ENCODE measurements at places on chromosomes 6 and 20.
A peak's percentile ranks its signal among the peaks of the same experiment; 100 is the strongest.

DNA sequence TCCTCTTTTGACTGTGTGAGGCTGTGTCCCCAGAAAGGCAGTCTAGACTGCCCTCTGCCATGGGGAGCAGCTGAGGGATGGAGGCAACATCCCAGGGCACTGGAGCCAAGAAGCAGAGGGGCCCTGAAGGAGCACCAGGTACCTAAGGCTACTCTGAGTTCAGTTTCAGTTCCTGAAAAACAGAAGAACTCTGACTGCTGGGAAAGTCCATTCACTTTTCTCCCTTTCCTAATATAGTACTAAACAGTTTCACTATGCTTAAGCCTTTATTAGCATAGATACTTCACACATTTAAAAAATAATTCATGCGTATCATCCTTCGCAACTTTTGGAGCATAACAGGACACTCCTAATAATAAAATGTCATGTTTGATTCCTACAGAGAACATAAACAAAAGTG lies 130.0 kb downstream of the FOXC1 start:
- DNase-seq: no peak

GRCh38 chr20:35839904-35840303 lies 68.1 kb downstream of the PHF20 start:
- no peak for DNase-seq

DNA sequence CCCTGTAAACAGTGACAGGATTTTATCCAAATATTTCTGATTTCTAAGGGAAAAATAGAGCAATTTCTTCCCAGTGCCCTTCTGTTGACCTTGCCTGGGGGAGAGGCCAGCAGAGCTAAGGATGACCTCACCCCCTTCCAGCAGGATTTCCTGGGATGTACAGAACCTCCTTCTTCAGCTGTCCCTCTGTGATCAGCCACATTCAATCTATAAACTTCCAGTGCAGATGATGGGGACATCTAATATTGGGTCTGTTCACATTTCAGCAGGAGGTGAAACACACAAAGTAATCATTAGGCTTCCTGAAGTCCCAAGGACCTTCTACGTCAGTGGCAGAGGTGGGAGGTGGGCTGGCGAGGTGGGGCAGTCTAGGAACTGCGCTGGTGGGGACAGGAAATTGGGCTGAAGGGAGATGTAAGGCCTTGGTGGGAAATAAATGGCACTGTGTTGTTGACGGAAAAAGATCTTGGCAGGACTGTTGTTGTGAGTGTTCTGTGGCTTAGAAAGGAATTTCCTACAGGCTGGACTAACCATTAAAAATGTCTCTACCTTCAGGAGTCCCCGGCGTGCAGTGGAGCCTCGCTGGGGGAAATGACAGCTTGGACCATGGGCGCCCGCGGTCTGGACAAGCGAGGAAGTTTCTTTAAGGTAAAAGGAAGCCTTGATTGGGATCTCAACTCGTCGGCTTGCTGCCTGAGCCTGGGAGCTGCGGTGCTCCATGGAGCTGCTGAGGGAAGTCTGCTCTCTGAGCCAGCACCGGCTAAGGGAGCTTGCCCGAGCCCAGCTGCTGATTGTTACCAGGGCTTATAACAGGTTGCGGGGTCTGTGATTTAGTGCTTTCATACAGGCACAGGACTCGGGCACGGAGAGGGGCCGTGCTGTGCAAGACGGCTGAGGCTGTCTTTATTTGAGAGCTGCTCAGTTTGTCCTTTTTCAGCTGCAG lies 127.9 kb upstream of the NAA20 start:
- DNase-seq: no peak

DNA sequence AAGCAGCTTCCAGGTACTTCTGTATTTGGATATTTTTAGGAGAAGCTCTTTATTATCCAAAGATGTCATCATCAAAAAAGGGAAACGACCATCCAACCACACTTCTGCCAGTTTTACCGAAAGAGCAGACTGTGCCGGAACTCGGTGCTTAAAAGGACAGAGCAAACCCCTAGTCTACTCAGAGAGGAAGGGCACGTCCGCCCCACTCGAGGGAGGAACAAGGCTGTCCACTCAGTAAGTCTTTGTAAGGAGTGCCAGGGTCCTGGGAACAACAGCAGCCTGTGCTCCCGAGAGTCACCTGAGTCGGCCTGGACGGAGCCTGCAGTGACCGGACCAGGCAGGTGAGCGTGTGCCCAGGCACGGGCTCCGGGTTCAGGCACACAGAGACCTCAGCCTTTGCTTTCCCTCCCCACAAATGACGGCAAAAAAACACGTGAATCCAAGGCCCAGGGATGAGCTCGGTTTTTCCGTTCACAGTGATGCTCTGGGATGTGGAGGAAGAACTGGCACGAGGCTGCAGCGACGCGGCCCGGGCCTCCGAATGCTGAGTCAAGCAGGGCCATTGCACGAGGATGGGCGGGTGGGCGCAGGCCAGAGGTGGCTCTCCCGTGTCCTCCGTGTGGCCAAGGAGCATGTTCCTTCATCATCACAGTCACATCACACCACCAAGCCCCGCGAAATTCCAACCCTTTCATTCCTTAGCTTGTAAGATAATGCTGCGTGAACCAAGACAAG lies 17.4 kb upstream of the SLCO4A1 start:
- no peak for DNase-seq

DNA sequence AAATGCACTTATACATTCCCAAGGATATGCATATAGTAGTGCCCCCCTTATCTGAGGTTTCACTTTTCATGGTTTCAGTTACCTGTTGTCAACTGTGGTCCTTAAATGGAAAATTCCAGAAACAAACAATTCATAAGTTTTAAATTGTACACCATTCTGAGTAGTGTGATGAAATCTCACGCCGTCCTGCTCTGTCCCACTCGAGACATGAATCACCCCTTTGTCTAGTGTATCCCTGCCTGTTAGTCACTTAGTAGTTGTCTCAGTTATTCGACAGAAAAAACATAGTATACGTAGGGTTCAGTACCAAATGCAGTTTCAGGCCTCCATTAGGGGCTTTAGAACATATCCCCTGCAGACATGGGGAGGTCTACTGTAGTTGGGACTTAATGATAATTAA lies 57.0 kb downstream of the MAP1LC3A start:
- no peak for DNase-seq

DNA sequence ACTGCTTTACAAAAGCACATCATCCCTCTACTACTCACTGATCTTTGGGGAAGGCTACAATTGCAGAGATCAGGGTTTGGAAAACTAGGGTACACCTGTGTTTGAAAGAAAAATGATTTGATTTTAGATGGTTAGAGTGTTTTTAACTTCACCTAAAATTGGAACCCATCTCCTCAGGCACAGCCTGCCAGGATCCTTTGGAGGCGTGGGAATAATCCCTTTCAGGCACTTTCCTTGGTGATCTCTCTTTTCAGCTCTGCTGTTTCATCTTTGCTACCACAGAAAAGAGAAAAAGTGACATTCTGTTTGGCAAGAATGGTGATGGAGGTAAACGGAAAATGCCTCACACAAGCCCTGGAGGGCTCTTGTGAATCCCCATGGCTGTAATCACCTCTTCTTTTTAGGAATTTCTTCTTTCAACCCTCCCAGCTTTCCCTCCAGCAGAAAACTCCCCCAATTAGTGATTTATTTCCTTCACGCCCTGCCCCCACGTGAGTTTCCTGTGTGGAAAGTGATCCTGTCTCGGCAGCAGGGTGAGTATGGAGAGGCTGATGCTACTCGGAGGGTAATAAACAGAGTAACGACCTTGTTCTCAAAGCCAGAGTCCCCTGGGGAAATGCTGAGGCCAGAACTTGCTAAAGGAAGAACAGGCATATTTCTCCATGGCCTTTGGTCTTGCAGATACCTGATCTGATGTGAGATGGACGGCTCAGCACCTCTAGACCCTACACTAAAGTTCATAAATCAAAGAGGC lies 9.2 kb downstream of the KCNG1 start:
- DNase-seq: no peak

DNA sequence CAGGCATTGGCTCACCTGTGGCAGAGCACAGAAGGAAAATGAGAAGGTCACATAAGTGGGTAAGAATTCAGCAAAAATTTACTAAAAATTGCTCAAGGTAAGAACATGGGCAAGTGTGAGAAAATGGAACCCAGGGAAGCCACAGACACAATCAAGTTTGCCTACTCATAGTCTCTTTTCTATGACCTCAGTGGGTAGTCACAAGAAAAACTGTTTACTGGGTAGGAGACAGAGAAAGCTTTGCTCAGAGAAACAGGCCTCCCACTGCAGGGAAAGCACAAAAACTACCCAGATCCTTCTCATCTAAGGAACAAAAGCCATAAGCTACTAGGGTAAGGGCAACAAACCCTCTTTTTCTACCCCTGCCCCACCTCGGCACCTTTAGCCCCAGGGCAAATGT lies 35.2 kb downstream of the FAM184A start:
- no peak for DNase-seq

- peak; percentile 9 for DNase-seq
Observed at GRCh38 chr6:137291441-137291840, 72.3 kb upstream of the IFNGR1 start.

- DNase-seq: no peak
Observed at GRCh38 chr20:62433658-62434497, 6.5 kb upstream of the RBBP8NL start.

GRCh38 chr6:158468666-158469065 lies 91.2 kb upstream of the TMEM181 start:
- no peak for DNase-seq

GRCh38 chr6:141726248-141726647 lies 406.5 kb upstream of the GJE1 start:
- DNase-seq: no peak

- no peak for DNase-seq
Observed at GRCh38 chr6:170221052-170221752, 69.7 kb downstream of the DLL1 start.

GRCh38 chr6:169454204-169454871 lies 200.7 kb upstream of the THBS2 start:
- DNase-seq: no peak

- DNase-seq: no peak
Observed at GRCh38 chr20:41047975-41048305, 19.3 kb downstream of the TOP1 start.

DNA sequence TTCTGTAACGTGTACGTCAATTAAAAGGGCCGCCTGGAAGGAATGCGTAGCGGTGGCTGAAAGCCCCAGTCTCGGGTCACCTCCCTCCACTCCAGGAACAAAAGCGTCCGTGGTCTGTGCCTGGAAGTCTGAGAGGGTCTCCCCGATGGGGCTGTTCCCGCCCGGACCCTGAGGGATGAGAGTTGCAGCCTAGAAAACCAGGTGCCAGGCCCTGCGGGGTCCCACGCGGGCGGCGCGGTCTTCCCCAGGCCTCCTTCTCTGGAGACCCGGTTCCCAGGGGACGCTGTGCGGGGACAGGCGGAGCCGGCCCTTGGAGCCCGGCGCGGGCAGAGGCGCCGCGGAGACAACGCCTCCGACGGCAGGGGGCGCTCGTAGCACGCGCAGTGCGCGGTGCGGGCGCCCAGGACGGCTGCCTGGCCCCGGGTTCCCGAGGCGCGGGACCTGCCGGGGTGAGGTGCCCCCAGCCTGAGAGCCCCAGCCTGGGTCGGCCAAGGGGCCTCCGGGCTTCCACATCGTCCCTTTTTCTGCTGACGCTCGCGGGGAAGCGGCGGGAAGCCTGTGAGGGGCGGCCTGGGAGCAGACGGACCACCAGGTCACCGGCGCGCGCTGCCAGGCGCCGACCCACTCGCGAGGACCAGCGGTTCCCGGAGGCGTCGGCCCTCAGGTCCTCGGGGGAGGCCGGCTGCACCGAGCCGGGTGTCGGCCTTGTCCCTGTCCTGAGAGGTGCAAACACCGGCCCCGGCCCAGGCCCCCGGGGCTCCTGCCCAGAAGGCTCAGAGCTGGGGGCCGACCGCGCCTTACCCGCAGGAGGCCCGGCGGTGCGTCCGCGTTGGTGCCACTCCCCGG lies 5.3 kb upstream of the FOXC1 start:
- DNase-seq: peak; percentile 76

DNA sequence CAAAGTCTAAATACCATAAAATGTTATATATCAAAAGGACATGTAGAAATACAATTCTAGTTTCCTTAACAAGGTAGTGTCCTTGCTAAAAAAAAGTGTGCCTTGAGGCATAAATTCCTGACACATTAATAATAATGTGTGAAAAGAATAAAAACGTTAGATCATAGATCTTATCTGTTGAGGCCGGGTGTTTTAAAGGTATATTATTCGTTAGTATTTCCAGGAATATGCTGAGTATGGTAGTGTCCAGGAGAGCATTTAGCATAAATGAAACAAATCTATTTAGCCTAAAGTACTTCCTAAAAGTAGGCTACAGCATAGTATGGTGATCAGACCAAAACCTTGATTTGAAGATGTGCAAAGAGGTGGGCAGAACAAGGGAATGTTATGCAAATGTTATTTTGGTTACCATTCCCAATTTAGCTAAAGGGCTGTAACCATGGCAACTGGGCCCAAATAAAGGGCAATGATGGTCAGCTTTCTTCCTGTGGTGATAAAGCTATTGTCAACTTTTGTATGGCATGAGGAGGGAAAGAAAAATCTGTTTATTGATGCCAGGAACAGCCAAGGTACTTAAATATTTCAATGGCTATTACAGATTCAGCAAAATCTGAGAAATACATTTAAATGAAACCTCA lies 18.9 kb downstream of the MKKS start:
- no peak for DNase-seq

DNA sequence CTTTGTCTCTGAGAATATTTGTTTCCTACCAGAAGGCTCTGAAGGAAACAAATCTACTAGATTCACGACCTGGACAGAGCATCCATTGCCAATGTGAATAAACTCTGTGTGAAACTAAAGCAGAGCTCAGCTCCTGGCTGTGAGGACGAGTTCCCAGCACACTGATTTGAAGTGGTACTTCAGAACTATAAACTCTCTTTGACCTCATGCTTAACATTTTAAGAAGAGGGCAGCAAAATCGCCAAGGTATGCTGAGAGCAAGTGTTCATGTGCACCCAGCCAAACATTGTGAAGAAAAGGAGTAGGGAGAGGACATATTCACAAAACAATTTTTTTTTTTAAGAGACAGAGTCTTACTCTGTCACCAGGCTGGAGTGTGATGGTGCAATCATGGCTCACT lies 33.7 kb upstream of the ZNF133 start:
- no peak for DNase-seq

- DNase-seq: no peak
Observed at GRCh38 chr6:133959667-133960368, 6.8 kb downstream of the TBPL1 start.

DNA sequence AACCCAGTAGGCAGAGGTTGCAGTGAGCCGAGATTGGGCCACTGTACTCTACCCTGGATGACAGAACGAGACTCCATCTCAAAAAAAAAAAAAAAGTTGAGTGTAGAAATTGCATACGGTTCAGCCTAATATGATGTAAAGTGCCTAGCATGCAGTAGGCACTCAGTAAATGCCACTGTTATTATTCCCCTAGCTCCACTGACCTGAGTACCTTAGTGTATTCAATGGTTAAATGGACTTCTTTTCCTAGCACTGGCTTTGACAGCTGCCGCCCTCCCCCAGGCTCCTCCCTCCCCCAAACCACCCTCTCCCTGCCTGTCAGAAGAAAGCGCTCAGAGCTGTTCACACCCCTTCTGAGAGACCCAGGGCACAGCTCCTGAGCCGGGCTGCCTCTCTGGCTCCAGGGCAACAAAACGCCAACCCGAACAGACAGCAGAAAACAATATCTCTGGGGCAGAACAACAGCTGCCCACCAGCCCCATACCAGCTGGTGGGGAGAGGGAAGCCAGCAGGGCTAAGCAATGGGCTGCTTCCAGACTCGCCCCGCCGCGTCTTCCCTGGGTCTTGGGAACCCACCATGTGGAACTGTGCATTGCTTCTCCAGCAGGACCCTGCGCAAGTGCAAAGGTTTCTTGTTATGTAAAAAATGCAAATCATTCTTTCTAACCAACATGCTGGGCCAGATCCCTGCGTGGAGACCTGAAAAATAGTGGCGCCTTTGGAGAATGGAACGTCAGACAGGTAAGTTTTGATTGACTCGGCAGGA lies 4.5 kb downstream of the CPNE5 start:
- no peak for DNase-seq
